ENCODE measurements at places on chromosomes 6 and 20. TPM values are rescaled to one million over a fixed set of nuclear protein-coding genes. Genes with fewer than 3 reads are reported as not detected.

- no peaks in the 10 kb centered on the region for H3K36me3 ChIP-seq
- no peaks in the 10 kb centered on the region for H3K4me1 ChIP-seq
- H3K27me3 ChIP-seq: no peaks in the 10 kb centered on the region
- no peak for DNase-seq
Observed at GRCh38 chr6:53896196-53896595, 101.4 kb downstream of the LRRC1 start.

The ATRN gene
- total RNA-seq: 17.1 TPM

The SRSF12 gene
- not detected for total RNA-seq

- H3K27me3 ChIP-seq: no peaks in the 10 kb centered on the region
- DNase-seq: peak; percentile 44
- H3K4me1 ChIP-seq: peaks cover 100% of the 10 kb centered on the region
- H3K27ac ChIP-seq: peak overlapping the region; percentile 74
- H3K4me3 ChIP-seq: no peak overlapping the region
Observed at GRCh38 chr6:108621117-108621516, 60.4 kb downstream of the FOXO3 start.

DNA sequence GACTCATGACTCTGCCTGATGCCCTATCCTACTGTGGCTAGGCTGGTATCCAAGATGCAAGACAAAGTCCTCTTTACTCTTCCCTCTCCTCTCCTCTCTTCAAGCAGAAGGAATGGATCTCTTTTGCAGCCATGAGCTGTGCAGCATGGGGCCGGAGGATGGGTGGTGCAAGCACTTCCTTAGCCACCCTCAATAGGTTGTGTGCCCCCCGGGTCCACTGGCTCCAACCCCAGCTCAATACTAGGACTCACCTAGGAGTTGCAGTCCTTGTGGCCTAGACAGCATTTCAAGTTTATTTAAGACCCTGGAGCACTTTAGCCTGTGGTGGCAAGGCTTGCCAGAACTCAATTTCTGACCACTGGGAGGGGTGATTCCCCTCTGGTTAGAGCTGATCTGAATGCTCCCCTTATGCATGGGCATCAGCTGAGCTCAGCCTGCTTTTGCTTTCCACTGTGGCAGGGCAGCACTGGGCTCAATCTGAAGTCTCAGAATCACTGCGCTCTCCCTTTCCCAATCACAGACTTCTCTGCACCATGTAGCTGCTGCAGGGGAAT lies 29.0 kb upstream of the GRM4 start:
- no peak for DNase-seq
- H3K4me3 ChIP-seq: no peak overlapping the region
- no peaks in the 10 kb centered on the region for H3K27me3 ChIP-seq
- H3K36me3 ChIP-seq: no peaks in the 10 kb centered on the region

DNA sequence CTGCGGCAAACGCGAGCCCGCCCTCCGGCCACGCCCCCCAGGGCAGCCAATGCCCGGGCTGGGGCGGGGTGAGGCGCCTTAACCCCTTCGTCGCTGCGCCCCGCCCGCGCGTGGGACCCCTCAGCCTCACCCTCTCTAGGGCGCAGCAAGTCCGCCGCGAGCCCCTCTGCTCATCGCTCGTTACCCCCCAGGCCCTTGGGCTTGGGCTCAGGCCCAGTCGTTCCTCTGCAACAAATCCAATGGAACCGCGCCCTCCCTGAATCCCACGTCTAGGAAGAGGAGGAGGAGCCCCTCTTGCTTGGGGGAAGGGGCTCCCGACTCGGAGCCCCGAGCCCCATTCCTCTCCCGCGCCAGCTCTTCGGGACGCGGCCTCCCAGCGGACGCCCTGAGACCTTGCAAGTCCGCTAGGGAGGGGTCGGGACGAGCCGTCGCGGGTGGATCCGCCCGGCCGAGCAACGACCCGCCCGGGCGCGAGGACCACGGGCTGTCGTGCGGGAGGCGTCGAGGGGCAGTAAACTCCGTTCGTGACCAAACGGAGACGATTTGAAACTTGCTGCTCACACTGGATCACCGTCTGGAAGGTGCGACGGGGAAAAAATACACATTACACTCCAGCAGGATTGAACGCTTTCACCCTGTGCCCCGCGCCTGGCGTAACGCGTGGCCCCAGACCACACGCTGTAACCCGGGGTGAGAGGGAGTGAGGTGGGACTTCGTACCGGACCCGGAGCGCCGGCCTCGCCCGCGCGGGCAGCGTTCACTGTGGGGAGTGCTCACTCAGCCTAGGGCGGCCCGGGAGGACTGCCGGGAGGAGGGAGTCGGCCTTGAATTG lies 477 bp upstream of the LZTS3 start:
- H3K27ac ChIP-seq: peak overlapping the region; percentile 87
- H3K36me3 ChIP-seq: no peaks in the 10 kb centered on the region
- H3K27me3 ChIP-seq: no peaks in the 10 kb centered on the region
- H3K4me3 ChIP-seq: peak overlapping the region; percentile 95

DNA sequence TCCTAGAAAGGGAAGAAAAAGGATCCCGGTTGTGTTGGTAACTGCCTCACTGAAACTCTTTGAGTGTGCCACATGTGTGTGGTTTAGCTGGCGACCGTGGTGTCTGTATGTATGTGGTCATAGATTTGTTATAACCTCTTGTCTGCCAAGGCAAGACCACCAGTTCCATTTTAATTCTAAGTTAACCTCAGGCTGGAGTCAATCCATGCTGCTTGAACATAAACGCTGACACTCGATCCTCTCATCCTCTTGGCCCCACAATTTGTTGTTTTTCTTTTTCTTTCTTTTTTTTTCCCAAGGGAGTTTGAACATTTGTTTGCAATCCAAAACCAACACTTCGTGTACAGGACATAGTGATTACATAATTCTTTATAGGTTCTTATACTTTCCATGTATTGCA lies 318.9 kb upstream of the JAG1 start:
- no peak for DNase-seq
- no peaks in the 10 kb centered on the region for H3K36me3 ChIP-seq
- no peaks in the 10 kb centered on the region for H3K27me3 ChIP-seq
- H3K27ac ChIP-seq: no peak overlapping the region
- no peak overlapping the region for H3K4me3 ChIP-seq

DNA sequence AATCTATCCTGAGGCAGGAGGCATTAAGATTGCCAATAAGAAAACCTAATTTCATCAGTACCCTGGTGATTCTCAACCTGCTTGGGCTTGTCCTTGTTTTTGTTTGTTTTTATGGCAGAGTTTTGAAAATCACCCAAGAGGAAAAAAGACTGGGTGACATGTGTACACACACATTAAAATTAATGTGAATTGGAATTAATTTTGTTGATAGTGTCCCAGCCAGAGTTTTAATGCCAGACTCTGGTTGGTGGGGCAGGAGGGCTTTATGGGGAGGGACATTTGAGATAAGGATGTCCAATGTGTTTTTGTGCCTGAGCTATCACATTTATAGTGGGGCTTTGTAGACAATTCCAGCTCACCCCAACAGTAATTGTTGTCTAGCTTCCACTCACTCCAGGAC lies 184.6 kb downstream of the ID4 start:
- no peaks in the 10 kb centered on the region for H3K4me1 ChIP-seq
- no peak overlapping the region for H3K4me3 ChIP-seq
- H3K27me3 ChIP-seq: no peaks in the 10 kb centered on the region
- no peaks in the 10 kb centered on the region for H3K36me3 ChIP-seq
- DNase-seq: no peak

GRCh38 chr6:149007846-149008245 lies 261.0 kb downstream of the UST start:
- no peaks in the 10 kb centered on the region for H3K27me3 ChIP-seq
- H3K36me3 ChIP-seq: no peaks in the 10 kb centered on the region
- H3K4me3 ChIP-seq: no peak overlapping the region
- no peak overlapping the region for H3K27ac ChIP-seq
- no peaks in the 10 kb centered on the region for H3K4me1 ChIP-seq

The KHDC1 gene
- not detected for total RNA-seq

DNA sequence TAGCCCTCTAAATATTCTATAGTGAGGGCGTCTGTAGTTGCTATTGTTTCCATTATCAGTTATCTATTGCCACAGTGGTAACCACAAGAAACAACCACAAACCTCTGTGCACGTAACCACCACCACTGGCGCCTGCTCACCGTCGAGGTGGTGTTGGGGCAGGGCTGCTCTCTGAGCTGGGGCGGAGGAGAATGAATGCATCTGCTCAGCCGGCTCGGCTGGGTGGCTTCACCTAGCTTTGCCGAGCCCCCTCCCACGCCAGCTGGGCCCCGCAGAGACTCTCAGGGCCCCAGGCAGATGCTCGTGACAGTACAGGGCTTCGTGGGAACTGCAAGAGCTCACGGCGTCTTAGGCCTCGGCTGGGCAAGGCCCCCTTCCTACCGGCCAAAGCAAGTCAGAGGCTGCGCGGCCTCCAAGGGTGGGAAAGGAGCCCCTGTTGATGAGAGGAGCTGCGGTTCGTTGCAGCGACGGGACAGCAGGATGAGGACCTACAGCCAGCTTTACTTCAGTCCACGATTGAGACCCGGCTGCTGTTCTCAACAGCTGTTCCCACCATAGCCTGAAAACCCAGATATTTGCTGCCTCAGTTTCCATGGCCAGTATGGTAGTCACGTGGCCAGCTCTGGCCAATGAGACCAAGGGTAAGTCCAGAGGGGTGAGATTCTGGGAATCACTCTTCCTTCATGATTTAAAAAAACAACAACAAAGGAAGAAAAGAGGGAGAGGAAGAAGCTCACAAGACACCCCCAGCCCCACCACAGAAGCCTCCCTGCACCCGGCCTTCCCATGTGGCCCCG lies 120.2 kb upstream of the AFDN start:
- no peak for DNase-seq

- DNase-seq: no peak
- H3K4me3 ChIP-seq: no peak overlapping the region
- no peaks in the 10 kb centered on the region for H3K4me1 ChIP-seq
Observed at GRCh38 chr20:4025679-4026078, 10.3 kb upstream of the RNF24 start.

- peak overlapping the region; percentile 30 for H3K4me3 ChIP-seq
- DNase-seq: peak; percentile 72
- no peaks in the 10 kb centered on the region for H3K36me3 ChIP-seq
- H3K4me1 ChIP-seq: peaks cover 77% of the 10 kb centered on the region
- peak overlapping the region; percentile 85 for H3K27ac ChIP-seq
Observed at GRCh38 chr6:39824030-39824926, 32.1 kb downstream of the DAAM2 start.

- no peak for DNase-seq
- no peaks in the 10 kb centered on the region for H3K36me3 ChIP-seq
- H3K4me1 ChIP-seq: no peaks in the 10 kb centered on the region
- H3K4me3 ChIP-seq: no peak overlapping the region
Observed at GRCh38 chr6:7341989-7342742, 29.2 kb upstream of the SSR1 start.

GRCh38 chr20:17759449-17759848 lies 59.7 kb downstream of the BANF2 start:
- H3K27me3 ChIP-seq: no peaks in the 10 kb centered on the region
- H3K4me1 ChIP-seq: no peaks in the 10 kb centered on the region
- H3K27ac ChIP-seq: no peak overlapping the region
- DNase-seq: no peak
- no peak overlapping the region for H3K4me3 ChIP-seq

GRCh38 chr20:34976286-34976685 lies 20.6 kb downstream of the MYH7B start:
- H3K27ac ChIP-seq: peak overlapping the region; percentile 99
- H3K4me3 ChIP-seq: no peak overlapping the region
- no peaks in the 10 kb centered on the region for H3K27me3 ChIP-seq
- no peaks in the 10 kb centered on the region for H3K36me3 ChIP-seq

- no peak overlapping the region for H3K4me3 ChIP-seq
- H3K4me1 ChIP-seq: no peaks in the 10 kb centered on the region
- no peak overlapping the region for H3K27ac ChIP-seq
- H3K27me3 ChIP-seq: no peaks in the 10 kb centered on the region
Observed at GRCh38 chr6:132464538-132465256, 48.2 kb downstream of the STX7 start.

GRCh38 chr6:38806271-38806670 lies 91.2 kb downstream of the DNAH8 start:
- H3K27ac ChIP-seq: no peak overlapping the region
- DNase-seq: no peak
- peaks cover 7% of the 10 kb centered on the region for H3K27me3 ChIP-seq
- H3K36me3 ChIP-seq: no peaks in the 10 kb centered on the region
- no peak overlapping the region for H3K4me3 ChIP-seq
- H3K4me1 ChIP-seq: no peaks in the 10 kb centered on the region

- no peaks in the 10 kb centered on the region for H3K4me1 ChIP-seq
- H3K27me3 ChIP-seq: no peaks in the 10 kb centered on the region
- DNase-seq: no peak
- H3K27ac ChIP-seq: no peak overlapping the region
- no peak overlapping the region for H3K4me3 ChIP-seq
- H3K36me3 ChIP-seq: no peaks in the 10 kb centered on the region
Observed at GRCh38 chr6:78749326-78749725, 118.0 kb upstream of the IRAK1BP1 start.

The ULBP2 gene
- total RNA-seq: not detected

DNA sequence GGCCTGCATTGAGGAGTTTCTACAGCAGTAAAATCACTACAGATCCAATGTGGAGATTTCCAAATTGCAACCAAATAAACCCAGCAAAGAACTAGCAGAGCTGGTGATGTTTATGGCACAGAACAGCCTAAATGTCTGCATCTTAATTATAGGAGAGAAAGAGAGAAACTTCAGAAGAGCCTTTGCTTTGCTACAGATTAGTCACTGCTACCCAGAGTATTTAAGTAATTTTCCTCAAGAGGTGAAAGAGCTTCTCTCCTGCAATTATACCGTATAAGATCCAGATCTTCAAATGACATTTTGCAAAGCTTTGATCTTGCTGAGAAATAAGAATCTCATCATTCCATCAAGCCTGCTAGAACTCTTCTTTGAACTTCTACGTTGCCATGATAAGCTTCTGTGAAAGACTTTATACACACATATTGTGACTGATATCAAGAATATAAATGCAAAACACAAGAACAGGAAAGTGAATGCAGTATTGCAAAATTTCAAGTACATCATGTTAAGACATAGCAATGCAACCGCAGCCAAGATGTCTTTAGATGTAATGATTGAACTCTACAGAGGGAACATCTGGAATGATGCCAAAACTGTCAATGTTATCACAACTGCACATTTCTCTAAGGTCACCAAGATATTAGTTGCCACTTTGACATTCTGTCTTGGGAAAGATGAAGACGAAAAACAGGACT lies 48.0 kb downstream of the MKKS start:
- H3K36me3 ChIP-seq: no peaks in the 10 kb centered on the region
- no peaks in the 10 kb centered on the region for H3K4me1 ChIP-seq
- H3K4me3 ChIP-seq: no peak overlapping the region
- no peak overlapping the region for H3K27ac ChIP-seq
- H3K27me3 ChIP-seq: no peaks in the 10 kb centered on the region

- H3K27ac ChIP-seq: no peak overlapping the region
- no peak for DNase-seq
- H3K4me1 ChIP-seq: no peaks in the 10 kb centered on the region
- no peaks in the 10 kb centered on the region for H3K27me3 ChIP-seq
- no peaks in the 10 kb centered on the region for H3K36me3 ChIP-seq
- H3K4me3 ChIP-seq: no peak overlapping the region
Observed at GRCh38 chr20:10940941-10941340, 267.1 kb upstream of the JAG1 start.

- H3K4me3 ChIP-seq: no peak overlapping the region
- no peaks in the 10 kb centered on the region for H3K36me3 ChIP-seq
- no peaks in the 10 kb centered on the region for H3K4me1 ChIP-seq
- DNase-seq: no peak
- H3K27ac ChIP-seq: no peak overlapping the region
Observed at GRCh38 chr6:163992701-163993100, 578.2 kb downstream of the QKI start.

The SLC23A2 gene
- total RNA-seq: 3.0 TPM

GRCh38 chr6:20698675-20699074 lies 164.4 kb downstream of the CDKAL1 start:
- DNase-seq: no peak
- no peak overlapping the region for H3K4me3 ChIP-seq
- H3K4me1 ChIP-seq: no peaks in the 10 kb centered on the region

Data from gastrocnemius medialis (tissue), 4 donors.